ENCODE measurements at places on chromosomes 1 and 21.

DNA sequence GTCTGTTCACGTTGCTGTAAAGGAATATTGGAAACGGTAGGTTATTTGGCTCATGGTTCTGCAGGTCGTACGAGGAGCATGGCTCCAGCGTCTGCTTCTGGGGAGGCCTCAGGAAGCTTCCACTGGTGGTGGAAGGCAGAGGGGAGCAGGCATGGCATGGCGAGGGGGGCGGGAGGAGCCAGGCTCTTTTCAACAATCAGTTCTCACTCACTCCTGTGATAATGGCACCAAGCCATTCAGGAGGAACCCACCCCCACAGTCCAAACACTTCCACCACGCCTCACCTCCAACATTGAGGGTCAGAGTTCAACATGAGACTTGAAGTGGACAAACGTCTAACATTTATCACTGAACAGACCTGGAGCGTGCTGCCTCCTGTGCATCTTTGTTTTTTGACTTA, 141.2 kb downstream of the PGBD5 start:
- no peak for DNase-seq

- no peak for DNase-seq
Observed at GRCh38 chr1:69223156-69223555, 344.6 kb upstream of the LRRC7 start.

DNA sequence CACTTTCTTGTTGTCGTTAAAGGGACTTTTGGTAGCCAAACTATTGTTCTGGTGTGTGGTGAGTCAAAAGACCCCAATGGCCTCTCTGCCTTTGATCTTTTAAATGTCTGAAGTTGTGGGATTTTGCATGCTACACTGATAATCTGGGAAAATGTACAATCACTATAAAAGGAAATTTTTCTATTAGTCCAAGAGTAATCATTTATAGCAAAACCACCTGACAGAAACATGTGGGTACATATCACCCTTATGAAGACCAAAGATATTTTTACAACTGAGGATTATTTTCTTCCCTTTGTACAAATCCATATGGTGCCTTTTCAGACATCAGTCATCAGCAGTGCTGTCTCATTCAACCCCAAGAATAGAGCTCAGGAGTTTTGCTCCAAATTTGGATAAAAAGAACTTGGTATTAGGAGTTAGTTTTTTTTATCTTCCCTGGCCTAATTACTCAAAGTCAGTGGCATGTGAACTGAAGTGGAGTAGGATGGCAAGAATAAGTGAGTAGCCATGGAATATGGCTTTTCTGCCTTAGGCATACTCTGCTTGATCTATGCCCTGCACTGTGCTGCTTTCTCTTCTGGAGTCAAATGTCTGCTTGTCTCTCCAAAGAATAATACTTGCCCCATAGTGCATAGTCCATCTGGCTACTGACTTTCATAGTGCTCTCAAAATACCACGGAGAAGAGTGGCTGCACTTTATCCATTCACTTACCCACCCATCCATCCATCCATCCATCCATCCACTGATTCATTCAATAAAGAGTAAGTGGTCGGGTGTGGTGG, 13.5 kb downstream of the GREM2 start:
- DNase-seq = no peak

GRCh38 chr1:52159033-52159789, 17.3 kb downstream of the ZFYVE9 start:
- DNase-seq = no peak

DNA sequence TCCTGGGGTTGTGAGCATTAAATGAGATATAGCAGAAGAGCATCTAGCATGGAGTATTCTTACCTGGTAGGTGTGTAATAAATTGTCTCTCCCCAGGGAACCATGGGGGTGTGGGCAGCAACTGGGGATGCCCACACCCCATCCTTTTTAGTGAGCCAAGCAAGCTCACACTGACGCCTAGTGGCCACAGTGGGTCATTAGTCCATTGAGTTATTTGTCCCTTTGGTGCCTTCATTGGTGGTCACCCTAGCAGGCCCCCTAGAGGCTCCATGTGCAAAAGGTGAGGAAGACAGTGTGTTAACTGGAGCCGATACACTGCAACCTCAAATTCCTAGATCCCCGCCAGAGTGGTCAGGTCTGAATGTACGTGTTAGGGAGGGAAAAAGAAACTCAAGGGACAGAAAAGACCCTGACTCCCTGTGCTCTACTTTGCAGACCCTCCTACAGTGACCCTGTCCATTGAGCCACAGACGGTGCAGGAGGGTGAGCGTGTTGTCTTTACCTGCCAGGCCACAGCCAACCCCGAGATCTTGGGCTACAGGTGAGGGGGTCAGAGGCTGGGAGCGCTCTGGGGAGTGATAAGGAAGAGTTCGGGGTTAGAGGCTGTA, 93.3 kb upstream of the CD1D start:
- no peak for DNase-seq

DNA sequence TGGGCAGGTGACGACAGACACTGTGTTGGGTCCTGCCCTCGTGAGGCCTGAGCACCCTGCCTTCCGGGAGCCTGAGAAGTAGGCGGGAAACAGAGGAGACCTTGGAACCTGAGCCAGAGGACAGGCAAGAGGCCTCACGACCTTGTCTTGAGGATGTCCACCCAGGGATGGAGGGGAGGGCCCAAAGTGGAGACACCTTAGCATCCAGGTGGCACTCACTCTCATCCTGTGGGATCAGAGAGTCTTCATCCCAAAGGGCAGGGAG, 347.2 kb downstream of the NPHP4 start:
- no peak for DNase-seq

GRCh38 chr21:14866859-14867765, 197.7 kb downstream of the NRIP1 start:
- no peak for DNase-seq

DNA sequence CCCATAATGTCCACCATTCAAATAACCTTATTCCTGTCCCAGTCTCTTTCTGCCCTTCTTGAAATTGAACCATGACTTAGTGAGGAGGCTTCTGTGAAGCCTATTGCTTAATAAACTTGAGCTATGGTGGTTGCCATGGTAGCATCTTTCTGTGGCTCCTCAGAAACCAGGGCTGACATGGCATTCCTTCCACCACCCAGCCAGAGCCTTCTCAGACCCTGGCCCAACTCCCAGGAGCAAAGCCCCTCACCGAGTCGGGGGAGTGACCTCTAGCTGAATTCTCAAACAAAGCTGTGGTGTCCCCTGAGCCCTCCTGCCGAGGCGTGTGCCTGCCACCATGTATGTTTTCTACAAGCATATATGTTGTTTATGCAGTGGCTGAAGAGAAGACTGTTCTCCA, 259.1 kb downstream of the CACNA1E start:
- no peak for DNase-seq

DNA sequence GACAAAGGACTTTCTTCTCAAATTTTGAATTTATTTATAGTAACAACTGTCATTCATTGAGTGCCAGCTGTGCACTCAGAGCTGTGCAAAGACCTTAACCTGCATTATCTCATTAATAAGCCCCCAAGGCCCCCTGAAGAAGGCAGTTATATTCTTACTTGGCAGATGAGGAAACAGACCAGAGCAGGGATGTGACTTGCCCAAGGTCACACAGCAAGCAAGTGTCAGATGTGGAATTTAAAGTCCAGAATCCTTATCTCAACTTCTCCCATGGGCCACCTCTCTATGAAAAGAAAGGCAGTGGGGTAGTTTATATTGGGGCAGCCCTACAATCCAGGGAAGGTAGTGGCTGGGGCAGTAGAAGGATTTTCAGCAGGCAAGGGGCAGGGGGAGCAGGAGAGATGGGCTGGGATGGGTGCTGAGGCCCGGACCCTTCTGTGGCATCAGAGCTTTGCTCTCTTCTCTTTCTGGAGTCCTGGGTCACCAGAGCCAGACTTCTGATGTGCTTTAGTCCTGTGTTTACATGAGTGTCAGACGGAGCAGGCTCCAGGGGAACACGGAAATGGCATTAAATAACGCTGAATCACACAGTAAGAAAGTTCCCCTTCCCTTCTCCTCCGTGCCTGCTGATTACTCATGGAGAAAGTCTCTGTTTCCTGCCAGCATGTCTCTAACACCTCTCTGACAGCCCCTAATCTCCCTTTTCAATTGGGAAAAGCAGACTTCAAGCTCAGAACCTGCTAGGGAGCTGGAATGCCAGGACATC, 39.5 kb downstream of the EPHB2 start:
- peak; percentile 36 for DNase-seq

All from GF-D8 (cell line).